ENCODE measurements at places on chromosomes 5 and 9. TPM values are rescaled to one million over a fixed set of nuclear protein-coding genes. Genes with fewer than 3 reads are reported as not detected.

- DNase-seq, result no peak
These were observed 146.7 kb downstream of the HSPA4 start for GRCh38 chr5:133198511-133198910.

DNA sequence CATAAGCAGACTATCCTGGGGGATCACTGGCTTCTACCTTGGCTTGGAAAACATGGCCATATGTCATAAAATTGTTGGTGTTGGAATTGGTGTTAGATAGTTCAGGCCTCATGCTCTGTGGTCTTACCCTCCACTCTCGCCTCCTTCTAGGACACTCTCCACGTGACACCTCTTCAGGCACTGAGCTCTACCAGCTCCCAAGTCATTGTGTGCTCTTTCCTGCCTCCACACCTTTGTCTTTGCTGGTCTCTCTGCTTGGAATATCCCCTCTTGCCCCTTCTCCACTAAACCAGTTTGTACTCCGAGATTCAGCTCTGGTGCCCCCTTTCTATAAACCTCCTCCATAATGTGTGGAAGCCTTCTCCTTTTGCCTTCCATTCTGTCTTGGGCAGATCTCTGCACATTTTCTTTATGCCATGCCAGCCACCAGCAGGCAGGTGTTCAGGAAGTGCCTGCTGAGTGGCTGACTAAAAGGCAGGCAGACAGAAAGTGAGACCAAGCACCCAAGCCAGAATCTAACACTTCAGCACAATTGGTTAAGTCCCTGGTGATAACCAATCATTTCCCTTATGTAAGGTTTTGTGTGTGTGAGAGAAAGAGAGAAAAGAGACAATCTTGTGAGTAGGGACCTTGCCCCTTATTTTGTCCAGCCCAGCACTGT, 37.7 kb downstream of the SAR1B start:
- no peak for DNase-seq

- no peak for DNase-seq
These were observed 26.3 kb upstream of the ISCA1 start for GRCh38 chr9:86308687-86309086.

DNA sequence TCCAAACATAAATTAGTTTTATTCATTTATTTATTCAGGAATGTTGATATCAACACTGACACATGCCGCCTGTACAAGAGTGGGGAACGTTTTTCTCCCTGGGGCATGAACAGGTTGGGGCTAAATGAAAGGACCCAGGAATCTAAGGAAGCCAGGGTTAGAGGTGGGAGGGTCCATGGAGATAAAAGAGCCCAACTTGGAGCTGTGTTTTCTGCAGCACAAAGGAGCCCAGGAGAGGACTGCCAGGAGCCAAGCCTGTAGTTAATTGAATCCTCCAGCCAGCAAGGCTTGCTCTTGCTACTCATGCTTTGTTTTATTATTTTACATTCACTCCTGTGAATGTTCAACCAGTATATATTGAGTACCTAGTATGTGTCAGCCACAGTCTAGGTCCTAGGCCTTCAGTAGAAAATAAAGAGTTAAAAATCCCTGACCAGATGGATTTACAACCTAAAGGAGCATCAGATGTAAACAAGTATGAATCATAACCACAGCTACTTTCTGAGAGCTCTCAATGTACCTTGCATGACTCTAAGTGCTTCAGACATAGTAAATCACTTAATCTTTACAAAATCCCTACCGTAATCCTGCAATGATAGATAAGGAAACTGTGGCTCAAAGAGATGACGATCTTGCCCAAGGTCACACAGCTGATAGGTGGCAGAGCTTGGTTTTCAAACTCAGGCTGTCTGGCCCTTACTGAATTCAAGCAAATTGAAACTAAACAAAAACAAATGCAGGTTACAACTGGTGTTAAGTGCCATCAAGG, 69.8 kb downstream of the ASTN2 start:
- DNase-seq, result no peak

DNA sequence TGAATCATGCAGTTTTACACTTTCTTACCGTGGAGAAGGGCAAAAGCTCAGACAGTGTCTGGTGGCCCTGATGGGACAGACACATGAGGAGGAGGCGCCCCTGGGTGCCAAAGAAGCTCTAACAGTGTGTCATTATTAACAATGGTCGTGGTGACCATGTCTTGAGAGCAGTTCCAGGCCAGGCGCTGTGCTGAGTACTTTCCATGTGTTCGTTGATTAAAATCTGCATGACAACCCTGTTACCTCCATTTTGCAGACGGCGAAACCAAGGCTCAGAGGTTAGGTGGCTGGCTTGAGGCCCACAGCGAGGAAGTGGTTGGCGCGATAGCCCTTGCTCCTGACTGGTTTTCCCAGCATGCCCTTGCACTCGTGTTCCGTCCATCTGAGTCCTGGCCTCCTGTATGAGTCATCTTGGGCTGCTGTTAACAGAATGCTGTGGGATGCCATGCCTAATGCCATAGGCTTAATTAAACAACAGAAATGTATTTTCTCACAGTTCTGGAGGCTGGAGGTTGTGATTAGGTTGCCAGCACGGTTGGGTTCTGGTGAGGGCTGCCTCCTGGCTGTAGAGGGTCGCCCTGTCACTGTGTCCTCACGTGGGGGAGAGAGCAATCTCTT, 92.0 kb downstream of the AMBP start:
- no peak for DNase-seq

GRCh38 chr9:78971540-78971939, 600.2 kb upstream of the TLE4 start:
- DNase-seq, result no peak

DNA sequence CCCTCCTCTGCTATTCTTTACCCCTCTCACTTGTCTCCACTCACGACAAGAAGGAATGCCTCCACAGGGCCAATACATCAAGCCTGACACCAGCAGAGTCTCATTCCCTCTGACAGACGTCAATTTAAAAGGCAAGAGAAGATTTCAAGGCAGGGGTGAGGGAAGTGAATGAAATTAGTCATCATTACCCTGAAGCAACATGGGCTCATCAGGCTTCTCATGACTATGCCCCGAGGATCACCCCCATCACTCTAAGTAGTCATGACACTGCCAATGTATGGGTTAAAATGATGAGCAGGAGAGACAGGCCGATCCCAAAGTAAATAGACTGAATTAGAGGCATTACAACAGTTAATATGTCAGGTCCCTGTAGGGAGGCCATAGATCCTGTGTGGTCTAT, 504.4 kb downstream of the TLE4 start:
- DNase-seq, result no peak

GRCh38 chr9:97938081-97938644, at the start of gene HEMGN:
HEMGN (minus strand) TSS chr9:97938172; CDS start chr9:97938136, 36 bp downstream.
- no peak for DNase-seq

- no peak for DNase-seq
These were observed 194.0 kb downstream of the PDZD2 start for GRCh38 chr5:31832966-31833365.

DNA sequence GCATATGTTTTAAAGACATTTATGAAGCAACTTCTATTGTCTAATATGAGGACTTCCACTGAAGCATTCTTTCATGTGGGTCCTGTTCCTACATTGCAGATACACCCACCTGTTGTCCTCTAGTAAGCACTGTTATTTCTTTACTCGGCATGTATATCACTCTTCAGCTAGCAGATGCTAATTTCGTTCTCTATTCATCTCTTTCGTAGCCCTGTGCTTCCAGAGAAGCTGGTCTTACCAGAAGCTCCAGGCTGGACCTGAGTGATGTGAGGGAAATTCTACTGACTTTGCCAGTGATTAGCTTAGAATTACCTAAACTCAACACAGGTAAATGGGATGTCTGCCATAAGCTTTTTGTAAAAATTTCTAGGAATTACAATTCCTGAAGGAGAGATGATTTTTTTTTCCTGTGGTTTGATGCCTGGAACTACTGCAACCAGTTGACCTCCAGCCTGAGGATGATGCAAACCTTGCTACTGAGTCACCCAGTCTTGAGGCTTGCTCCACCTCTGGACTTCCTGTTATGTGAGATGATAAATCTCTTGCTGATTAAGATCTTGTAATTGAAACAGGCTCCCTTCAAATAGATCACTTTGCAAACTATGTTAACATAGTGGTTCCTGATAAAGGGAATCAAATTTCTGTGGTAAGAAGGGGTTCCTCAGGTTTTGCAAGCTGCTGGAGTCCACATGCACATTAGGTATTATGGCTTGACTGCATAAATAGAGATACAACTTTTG, 52.2 kb upstream of the SPINK5 start:
- no peak for DNase-seq

GRCh38 chr9:20319241-20319640, 303.1 kb downstream of the MLLT3 start:
- DNase-seq, result no peak

DNA sequence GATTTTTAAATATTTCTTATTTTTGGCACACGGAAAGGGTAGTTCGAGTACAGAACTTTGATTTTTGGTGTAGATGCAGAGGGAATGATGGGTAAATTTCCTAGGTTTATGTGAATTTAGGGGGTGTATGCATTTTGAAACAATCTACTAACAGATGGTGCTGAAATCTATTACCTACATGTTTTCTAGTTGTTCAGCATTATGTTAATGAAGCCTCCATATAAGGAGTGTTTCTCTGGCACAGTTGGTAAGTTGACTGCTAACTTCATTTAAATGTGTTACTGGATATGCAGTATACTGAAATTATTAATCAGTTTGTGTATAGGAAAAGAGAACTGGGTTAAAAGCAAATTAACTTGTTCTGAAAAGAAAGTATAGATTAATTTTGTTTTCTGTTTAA, 17.5 kb downstream of the SUB1 start:
- DNase-seq, result no peak

- no peak for DNase-seq
These were observed 32.4 kb downstream of the AOPEP start for GRCh38 chr9:94758880-94759279.

- DNase-seq, result no peak
These were observed 57.3 kb downstream of the S1PR3 start for GRCh38 chr9:89048616-89049015.

- DNase-seq, result no peak
These were observed 1.3 kb downstream of the HMGXB3 start for GRCh38 chr5:150001660-150002486.

DNA sequence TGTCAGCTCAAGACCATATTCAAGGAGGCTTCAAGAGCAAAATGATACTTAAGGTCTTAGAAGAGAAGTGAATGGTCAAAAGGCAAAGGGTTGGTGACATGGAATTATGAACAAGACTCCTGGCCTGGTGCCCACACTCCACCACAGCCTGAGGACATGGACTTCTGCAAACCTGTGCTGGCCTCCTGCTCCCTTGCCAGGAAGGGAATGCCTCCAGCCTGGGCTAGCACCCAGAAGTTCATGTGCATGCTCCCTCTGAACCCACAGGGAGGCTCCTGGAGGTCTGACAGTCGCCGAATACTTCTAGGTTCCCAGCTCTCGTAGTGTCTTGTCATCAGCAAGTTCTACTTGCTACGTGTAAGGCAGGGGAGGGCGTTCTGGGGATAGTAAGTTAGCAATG, 156.7 kb downstream of the FSTL4 start:
- DNase-seq, result no peak

- no peak for DNase-seq
These were observed 88.6 kb upstream of the FANCC start for GRCh38 chr9:95406121-95406520.

GRCh38 chr5:138230261-138230660, 17.1 kb upstream of the CDC23 start:
- DNase-seq, result no peak

DNA sequence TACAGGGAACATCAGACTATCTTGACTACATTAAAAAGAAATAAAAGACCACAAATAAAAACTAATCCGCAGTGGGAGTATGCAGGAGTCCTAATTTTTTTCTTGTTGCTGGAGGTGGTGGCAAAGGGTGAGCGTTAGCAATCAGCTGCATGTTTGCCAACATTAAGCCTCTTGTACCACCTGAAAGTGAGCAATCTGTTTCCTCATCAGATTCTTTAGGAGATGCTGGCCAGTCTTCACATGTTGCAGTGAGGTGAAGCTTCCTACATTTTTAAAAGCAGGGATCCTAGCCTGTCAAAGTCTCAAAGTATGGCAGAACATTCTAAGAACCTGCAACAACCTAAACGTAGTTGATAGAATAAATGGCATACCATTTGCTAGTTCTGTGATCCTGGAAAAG, 162.2 kb upstream of the MEF2C start:
- no peak for DNase-seq

- DNase-seq, result peak; percentile 77
These were observed at the start of gene ABO for GRCh38 chr9:133275105-133276000. ABO (minus strand) TSS chr9:133275201.

SRA1 gene
- total RNA-seq, result 19.4 TPM

CDC26 gene
- 29.5 TPM for total RNA-seq

PCDHGB7 gene
- total RNA-seq, result 15.4 TPM

PCA3 gene
- total RNA-seq, result not detected

PCDHGC5 gene
- 1.4 TPM for total RNA-seq

ADAMTSL2 gene
- 17.4 TPM for total RNA-seq

IL17B gene
- total RNA-seq, result not detected

STK32A gene
- 10.2 TPM for total RNA-seq

PCDHAC2 gene
- total RNA-seq, result 10.0 TPM

DNAJC18 gene
- 11.9 TPM for total RNA-seq

Data from upper lobe of right lung (tissue), 1 donor.